CD4-positive, alpha-beta T cell treated with Interleukin-4 for 1 hour (primary cell): ENCODE measurements at places on chromosomes 13 and 19.
A peak's percentile ranks its signal among the peaks of the same experiment; 100 is the strongest.

GRCh38 chr13:100363285-100363711 is 225.3 kb downstream of the GGACT start:
- DNase-seq: no peak

GRCh38 chr13:20667857-20668437 is 35.6 kb upstream of the IL17D start:
- no peak for DNase-seq

GRCh38 chr13:99960663-99961311 is 10.8 kb downstream of the ZIC5 start:
- DNase-seq: no peak

DNA sequence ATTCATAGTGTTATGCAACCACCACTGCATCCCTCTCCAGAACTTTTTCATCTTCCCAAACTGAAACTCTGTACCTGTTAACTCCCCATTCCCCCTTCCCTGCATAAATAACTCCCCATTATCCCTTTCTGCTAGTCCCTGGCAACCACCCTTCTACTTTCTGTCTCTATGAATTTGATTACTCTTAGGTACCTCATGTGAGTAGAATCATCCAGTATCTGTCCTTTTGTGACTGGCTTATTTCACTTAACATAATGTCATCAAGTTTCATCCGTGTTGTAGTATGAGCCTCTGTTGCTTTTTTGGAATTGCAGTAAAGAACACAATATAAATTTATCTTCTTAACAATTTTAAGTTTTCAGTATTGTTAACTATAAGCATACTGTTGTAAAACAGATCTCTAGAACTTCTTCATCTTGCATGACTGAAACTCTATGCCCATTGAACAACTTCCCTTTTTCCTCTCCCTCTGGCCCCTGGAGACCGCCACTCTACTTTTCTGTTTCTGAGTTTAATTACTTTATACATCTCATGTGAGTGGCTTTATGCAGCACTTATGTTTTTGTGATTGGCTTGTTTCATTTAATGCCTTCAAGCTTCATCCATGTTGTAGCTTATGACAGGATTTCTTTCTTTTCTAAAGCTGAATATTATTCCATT is 87.3 kb upstream of the ABCC4 start:
- no peak for DNase-seq

DNA sequence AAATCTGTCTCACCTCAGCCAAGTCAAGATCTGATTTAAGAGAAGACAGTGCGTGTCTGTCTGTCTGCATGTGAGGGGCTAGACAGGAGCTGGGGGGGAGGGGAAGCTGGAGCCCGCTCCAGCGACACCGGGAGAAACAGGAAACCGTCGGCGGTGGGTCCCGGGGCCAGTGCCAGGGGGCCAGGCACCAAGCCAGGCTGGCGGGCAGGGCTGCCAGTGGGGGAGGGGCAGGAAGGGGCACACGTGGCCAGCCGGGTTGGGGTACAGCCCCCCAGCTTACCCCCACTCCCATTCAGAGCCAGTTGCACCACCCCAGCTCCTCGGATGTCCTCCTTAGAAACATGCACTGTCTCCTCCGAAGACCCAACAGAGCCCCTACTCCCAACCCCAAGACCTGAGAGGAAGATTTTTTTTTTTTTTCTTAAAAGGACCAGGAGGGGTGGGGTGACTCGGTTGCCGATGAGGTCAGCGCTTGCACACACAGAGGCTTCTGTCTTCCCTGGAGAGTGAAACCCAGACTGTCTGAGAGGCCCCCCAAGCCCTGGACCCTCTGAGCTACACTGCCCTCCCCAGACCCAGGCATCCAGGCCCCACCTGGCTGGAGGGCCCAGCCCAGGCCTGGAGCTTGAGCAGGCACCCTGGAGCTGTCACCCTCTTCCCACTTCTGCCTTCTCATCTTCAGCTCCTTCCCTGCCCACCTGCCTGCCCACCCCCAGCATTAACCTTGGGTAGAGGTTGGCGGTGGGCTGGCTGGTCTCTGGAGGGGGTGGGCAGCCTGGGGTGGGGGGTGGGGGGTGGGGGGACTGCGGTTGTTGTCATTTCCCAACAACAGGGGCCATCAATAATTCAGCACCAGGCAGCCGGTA is 4.0 kb downstream of the ERF start:
- DNase-seq: peak; percentile 25

GRCh38 chr19:22619932-22620331 is 14.2 kb upstream of the ZNF492 start:
- no peak for DNase-seq

DNA sequence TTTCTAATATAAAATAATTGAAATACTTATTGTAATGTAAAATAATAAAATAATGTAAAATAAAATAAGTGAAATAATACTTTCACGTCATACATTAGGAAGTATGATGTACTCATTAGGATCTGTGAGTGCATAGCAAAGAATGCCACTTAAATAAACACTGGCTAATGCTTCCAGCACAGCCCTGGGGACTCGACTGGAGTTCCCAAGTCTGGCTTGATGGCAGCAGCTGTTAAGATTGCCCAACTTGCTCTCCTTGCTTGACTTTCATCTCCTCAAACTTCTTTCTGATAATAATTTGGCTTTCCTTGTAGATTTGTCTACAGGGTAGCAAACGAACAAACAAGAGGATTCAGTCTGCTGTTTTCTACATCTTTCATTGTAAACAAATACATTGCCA is 191.9 kb downstream of the COG6 start:
- DNase-seq: no peak

DNA sequence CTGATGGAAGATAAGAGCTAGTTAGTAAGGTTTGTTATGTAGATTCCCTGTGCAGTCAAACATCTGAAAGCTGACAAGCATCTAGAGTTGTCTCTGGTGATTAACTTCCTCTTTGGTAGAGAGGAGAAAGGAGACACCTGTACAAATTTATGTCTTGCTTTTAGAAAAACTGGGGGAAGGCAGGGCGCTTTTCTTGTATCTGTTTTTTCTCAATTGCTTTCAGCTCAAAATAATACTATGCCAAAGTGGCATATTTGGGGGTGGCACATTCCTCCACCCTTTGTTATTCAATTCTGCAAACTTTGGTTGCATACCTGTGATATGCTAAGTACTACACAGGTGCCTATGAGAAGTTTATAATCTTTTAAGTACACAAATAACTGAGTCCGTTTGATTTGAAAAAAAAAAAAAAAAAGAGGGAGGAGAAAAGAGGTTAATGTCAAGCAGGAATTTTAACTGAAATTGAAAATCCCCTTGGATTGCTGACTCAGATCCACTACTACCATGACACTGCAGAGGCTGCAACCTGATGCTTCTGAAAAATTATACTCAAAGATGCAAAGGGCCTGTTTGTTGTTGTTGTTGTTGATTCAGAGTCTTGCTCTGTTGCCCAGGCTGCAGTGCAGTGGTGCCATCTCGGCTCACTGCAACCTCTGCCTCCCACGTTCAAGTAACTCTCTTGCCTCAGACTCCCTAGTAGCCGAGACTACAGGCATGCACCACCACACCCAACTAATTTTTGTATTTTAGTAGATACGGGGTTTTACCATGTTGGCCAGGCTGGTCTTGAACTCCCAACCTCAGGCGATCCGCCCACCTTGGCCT is 164.8 kb upstream of the NBEA start:
- no peak for DNase-seq

GRCh38 chr13:51770160-51770559 is 33.8 kb downstream of the DHRS12 start:
- no peak for DNase-seq

- DNase-seq: no peak
These were observed 5.5 kb downstream of the NR2F6 start for GRCh38 chr19:17240062-17240752.

DNA sequence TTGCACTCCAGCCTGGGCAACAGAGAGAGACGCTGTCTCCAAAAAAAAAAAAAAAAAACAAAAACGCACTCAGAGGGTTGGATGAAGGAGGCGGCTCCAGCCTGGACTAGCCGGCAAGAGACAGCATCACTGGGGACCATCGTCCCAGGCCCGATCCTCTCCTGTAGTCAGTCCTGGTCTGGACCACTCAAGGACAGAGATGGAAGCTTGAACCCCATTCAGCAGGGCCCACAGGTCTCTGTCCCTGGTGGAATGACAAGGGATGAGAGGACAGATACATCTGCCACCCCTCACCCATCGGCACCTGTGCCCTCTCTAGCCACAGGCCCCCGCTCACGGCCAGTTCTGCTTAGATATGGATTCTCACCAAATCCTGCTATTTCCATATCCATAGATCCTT is 14.0 kb downstream of the ADGRE5 start:
- DNase-seq: no peak

GRCh38 chr13:98492335-98493041 is 84.4 kb downstream of the STK24 start:
- DNase-seq: no peak

GRCh38 chr13:24053519-24054251 is 106.8 kb upstream of the SPATA13 start:
- DNase-seq: peak; percentile 68

DNA sequence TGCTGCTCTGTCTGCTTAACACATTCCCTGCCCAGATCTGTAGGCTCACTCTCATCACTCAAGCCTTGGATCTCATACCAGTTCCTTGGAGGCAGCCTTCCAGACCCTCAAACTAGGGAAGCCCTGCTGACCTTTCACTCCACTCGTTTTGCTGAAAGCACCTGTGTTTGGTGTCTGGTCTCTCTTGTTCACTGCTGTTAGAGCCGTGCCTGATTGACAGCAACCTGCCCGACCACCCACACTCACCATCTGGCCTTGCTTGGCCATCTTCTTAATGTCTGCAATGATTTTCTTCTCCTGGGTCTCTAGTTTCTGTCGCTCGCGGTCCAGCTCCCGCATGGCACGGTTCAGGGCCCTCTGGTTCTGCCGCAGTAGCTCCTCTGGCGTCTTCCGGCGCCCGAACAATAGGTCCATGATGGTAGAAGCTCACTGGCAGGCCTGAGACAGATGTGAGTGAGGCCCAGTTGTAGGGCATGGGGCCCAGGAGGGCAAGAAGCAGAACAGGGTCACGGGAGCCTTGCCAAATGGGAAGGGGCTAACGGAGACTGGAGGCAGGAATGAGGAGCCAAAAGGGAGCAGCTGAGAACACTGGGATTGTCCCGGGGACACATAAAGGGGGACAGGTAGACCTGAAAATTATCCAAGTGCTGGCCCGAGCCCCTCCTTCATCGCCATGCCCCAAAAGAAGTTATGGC is 959 bp downstream of the CHMP2A start:
- DNase-seq: no peak

GRCh38 chr13:110555601-110556223 is 5.8 kb downstream of the RAB20 start:
- no peak for DNase-seq

GRCh38 chr13:101868585-101869469 is 416.4 kb downstream of the ITGBL1 start:
- no peak for DNase-seq

- no peak for DNase-seq
These were observed 5.7 kb upstream of the FBXO27 start for GRCh38 chr19:39038098-39038497.
